Right forelimb (tissue), 1 donor: ENCODE measurements at places on chromosomes 2 and 18.

DNA sequence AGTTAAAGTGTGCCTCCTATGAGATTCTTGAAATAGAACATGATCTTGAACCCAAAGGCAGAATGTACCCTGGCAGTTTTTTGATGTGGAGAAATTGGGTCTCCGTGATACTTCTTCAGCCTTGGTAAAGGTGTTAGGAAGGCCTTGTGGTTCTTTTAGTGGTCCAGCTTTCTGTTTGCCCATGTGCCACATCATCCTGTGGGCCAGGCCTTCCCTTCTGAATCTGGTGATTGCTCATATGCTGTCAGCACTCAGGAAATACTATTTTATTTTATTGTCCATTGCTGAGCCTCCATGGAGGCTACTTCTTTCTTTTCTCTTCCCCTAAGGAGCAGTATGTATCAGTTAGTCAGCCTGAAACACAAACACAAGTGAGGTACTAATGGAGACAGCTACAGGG is 52.9 kb downstream of the CCDC141 start:
- DNase-seq, result no peak

- DNase-seq, result no peak
Measured at GRCh38 chr18:64100116-64100922, 48.6 kb downstream of the LINC00305 start.

DNA sequence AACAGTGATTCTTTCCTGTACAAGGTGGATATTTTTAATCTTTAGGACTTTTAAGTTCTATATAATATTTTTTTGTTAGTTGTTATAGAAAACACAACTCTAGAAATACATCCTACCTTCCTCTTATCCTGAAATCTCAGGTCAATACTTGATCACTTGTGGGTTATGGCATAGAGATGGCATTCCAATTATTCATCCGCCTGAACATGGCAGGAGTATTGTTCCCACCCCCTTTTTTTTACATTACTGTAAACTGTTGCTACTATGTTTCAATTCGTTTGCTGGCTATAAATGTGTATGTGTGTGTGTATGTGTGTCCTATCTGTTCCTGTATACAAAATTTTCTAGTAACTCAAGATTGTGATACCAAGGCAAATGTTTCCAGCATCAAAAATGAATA is 43.3 kb upstream of the FN1 start:
- DNase-seq, result no peak

DNA sequence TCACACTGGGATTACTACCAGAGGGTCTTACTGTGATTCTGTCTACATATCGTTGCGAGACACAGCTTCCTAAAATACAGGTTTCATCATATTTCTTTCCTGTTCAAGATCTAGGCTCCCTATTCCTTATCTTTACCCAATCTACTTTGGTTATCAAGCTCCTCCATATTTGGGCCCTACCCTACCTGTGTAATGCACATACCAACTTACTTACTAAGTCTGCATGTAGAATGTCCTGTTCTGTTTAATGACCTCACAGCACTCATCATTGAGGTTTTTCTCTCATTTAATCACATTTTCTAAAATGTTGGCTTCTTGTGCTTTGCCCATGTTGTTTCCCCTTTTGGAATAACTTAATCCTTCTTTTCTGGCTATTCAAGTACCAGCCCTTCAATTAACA is 551.1 kb downstream of the ZEB2 start:
- DNase-seq, result no peak

GRCh38 chr2:226888971-226889370 is 53.1 kb downstream of the RHBDD1 start:
- no peak for DNase-seq

DNA sequence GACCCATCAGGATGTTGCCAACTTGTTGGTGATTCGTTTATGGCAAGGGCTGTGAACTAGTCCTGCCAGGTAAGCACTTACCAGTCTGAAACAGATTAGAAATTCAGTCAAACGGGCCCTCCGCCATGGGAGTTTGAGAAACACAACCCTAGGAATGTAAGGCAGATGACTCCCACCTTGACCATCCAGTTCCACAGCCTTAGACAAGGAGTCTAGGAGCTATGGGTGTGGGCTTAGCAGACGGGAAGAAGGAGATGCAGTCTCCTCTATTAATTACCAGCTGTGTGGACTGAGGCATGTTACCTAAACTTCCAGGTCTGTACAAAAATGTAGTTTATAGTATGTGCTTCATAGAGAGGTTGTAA is 319.4 kb upstream of the NCKAP5 start:
- DNase-seq, result no peak

GRCh38 chr2:11320698-11321492 is 23.5 kb downstream of the ROCK2 start:
- no peak for DNase-seq

- peak; percentile 78 for DNase-seq
Measured at GRCh38 chr18:13216092-13216582, 2.4 kb upstream of the LDLRAD4 start.

DNA sequence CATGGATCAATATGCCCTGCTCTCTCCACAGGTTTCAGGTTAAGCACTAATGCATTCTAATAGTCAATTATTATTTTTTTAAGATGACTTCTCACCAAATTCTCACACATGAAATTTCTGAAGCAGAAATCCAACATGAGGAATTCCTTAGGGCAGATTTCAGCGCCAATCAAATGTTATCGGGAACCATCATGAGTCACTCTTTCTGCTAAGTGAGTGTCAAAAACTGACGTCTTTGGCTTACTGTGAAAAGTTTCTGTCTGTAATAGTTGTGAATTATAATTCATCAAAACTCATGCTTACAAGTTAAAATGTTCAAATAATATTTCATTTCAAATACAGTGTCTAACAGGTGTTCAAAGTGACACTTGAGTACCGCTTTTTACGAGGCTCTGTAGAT is 1038.6 kb downstream of the SOCS6 start:
- DNase-seq, result no peak

GRCh38 chr18:58064406-58064998 is 20.5 kb downstream of the NEDD4L start:
- DNase-seq, result no peak

- no peak for DNase-seq
Measured at GRCh38 chr2:12057436-12058166, 311.2 kb downstream of the LPIN1 start.

GRCh38 chr2:234136461-234136860 is 86.0 kb downstream of the SPP2 start:
- DNase-seq, result no peak

GRCh38 chr18:41992066-41992465 is 37.0 kb downstream of the PIK3C3 start:
- no peak for DNase-seq

- peak; percentile 50 for DNase-seq
Measured at GRCh38 chr2:62485761-62486438, 20.1 kb downstream of the TMEM17 start.

DNA sequence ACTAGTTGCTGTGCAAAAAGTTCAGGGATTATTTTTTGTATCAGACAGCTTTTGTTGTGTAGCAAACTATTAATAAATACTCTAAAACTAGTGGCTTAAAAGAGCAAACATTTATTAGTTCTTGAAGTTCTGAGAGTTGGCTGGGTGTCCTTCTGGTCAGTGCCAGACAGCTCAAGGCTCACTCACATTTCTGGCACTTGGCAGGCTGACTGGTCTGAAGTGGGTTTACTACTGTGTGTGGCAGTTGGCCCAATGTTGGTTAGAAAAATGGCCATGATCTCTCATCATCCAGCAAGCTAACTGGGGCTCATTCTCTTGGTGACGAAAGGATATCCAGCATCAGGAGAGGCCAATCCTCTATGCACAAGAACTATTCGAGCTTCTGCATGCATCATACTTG is 71.4 kb upstream of the ZNF385B start:
- no peak for DNase-seq

DNA sequence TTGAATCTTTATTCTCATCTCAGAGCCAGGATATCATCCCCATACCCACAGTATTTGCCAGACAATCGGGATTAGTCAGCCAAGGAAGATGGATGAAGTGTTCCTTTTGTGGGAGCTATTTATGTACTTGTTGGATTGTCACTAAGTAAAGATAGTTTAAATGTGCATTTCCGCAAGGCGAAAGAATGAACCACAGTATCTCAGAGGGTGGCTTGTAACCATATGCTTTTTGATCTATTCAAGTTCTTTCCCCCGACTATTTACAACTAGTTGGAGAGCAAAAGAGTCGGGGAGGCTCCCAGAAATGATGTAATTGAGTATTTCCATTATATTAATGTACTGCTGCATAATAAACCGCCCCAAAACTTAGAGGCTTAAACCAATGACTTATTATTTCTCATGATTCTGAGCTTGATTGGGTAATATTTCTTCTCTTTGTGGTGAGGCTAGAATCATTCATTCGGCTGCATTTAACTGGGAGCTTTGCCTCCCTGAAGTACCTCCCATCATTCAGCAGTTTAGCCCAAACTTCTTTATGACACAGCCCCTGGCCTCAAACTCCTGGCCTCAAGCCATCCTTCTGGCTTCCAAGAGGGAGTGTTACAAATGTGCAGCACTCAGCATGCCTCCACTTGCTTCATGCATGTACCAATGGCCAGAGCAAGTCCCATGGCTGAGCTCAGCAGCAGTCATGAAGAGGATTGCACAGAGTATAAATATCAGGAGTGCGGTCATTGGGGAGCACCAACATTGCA is 423.7 kb downstream of the METTL4 start:
- DNase-seq, result peak; percentile 79

GRCh38 chr2:84782717-84783442 is 98.0 kb downstream of the TRABD2A start:
- no peak for DNase-seq

- no peak for DNase-seq
Measured at GRCh38 chr2:17593841-17594491, 53.5 kb downstream of the VSNL1 start.

DNA sequence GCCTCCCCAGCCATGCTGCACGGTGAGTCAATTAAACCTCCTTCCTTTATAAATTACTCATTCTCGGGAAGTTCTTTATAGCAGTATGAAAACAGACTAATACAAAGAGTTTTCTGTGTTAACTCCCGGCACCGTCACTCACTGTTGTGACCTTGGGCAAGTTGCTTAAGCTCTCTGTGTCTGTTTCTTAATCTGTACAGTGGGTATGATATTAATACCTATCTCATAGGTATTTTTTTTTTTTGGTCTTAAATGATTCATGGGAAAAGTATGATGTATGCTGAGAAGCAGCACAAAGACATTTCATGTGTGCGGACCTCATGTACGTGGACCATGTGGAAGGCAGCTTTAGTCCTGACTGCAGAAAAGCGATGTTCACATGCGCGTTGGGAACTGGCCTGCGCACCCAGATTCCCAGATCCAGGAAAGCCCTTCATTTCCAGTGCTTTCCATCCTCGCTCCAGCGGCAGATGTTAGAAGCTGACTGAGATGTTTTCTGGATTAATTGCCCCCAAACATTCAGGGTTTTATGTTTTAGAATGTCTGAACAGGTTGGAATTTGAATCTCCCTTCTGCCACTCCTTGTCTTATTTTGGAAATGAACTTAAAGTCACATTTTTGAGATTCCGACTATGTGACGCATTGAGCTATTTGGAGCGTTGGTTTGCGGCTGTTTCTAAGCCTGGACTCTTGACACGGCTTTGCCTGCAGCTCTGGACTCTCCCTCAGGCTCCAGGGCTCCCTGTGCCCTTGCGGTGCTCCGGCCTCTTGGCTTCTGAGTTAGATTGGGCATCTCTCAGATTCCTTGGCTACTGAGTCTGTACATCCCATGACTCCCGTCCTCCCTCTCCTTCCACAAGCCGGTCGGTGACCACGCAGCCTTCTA is 61.4 kb downstream of the SLC4A3 start:
- DNase-seq, result no peak

DNA sequence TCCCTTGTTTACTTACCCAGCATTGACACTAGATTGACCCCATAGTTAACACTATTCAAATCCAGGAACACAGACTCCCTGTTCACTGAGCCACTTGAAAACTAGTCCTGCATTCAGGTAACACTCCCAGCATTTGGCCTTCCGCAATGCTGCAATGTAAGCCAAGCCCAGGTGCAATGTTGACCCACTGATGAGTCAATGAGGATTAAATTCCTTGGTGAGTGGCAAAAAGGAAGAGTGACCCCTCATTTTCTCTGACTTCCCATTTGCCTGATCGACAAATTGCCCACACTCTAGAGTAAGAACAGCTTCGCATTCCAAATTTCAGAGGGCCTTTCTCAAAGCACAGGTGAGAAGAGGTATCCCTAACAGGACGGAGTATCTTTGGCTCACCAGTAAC is 251.9 kb downstream of the FBXO15 start:
- no peak for DNase-seq
